ENCODE measurements at places on chromosomes 7 and 10.

- peak; percentile 78 for DNase-seq
These were observed 104.0 kb downstream of the PARP12 start for GRCh38 chr7:139958599-139959284.

GRCh38 chr7:25303281-25304181 is 75.2 kb upstream of the NPVF start:
- DNase-seq: no peak

DNA sequence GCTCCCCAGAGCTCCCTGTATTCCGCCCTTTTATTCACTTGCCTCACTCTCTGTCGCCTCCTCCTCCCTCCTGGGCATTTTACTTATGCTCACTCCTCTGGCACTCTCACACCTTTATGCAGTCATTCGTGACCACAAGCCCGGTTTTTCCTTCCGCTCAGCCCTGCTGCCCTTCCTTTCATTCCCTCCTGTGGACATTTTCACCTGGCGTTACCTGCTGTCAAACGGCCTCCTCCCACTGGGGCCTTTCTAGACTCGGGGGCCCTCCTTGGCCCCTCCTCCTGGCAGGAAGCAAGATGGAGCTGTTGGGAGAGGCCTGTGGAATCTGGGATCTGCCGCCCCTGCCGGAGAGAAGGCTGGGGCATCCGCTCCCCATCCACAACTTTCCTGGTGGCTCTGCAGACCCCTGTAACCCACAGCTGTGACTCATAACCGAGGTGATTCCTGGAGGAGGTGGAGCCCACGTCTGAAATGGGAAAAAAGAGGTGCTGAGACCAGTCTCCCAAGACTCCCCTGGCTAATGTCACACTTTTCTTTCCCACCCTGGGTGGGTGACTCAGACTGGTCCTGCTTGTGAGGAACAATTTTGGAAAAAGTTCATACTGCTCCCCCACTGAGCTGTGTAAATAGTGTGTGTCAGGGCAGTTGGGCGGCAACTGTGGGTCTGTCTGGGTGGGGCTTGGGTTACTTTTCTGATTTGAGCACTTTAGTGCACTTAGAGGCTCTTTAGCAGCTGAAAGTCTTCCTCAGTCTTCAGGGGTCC is 1.2 kb downstream of the VCL start:
- DNase-seq: peak; percentile 65

- no peak for DNase-seq
These were observed 194.3 kb upstream of the FERD3L start for GRCh38 chr7:19339512-19339911.
